Activated effector memory CD4-positive, alpha-beta T cell treated with anti-CD3 and anti-CD28 coated beads, Interleukin-2, amount 50 U/mL, for 16 hours (primary cell): ENCODE measurements at places on chromosomes 6 and 20.

DNA sequence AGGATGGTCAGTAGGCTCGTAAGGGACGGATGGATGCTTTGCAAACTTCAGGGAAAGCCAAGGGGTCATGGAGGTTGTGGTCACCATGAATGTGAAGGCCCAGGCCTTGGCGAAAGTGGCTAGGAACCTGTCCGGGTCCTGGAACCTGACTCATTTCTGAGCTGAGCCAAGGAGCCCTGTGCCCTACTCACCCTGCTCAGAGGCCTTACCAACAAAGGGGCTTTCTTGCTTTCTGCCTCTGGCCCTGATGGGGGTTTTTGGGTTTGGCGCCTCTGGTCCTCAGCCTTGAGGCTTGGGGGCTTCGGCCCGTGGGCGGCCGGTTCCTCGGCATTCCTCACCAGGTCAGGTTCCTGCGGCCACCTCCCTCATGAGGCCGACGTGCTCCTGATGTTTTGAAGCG is 155.1 kb downstream of the DTNBP1 start:
- peak; percentile 55 for DNase-seq

DNA sequence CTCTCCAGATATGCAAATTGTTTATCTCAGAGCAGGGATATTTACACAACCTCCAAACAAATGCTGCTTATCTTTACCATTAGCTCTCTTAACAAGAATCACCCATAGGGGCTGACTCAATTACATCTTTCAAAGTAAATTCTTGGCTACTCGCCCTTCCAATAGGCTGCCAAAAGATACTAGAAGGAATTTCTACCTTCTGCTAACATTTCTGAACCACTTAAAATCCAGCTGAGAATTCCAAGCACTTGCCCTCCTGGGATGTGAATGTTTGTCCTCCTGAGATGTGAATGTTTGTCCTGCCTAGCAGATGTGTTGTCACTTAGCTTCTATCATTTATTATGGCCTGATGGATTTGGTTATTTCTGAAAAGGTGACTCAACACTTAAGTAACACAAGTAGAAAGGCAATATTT is 388.0 kb downstream of the GJA1 start:
- no peak for DNase-seq

DNA sequence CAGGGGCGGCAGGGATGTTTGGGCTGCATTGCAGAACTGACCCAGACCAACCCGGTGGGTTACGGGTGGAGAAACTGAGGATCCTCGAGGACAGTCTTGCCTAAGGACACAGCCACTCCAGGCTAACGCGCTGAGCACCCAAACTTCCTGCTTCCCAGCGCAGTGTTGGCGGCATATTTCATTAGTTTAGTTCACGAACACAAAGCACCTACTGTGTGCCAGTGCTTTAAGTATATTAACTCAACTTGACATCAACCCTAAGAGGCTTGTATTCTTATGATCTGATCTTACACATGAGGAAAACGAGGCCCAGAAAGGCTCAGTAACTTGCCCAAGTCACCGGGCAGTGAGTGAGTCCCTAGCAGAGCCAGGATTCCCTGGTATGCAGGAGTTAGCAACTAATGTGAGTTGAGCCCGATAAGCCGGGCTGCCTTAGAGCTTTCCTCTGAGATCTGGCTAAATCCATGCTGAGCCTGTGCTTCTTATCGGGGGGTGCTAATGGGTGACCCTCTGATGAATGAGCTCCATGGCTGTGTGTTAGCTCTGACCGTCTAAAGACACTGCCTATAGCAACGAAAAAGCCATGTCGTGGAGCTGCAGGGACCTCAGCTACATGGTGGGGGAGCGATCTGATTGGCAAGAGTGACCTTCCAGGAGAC is 92.7 kb downstream of the CD40 start:
- no peak for DNase-seq

DNA sequence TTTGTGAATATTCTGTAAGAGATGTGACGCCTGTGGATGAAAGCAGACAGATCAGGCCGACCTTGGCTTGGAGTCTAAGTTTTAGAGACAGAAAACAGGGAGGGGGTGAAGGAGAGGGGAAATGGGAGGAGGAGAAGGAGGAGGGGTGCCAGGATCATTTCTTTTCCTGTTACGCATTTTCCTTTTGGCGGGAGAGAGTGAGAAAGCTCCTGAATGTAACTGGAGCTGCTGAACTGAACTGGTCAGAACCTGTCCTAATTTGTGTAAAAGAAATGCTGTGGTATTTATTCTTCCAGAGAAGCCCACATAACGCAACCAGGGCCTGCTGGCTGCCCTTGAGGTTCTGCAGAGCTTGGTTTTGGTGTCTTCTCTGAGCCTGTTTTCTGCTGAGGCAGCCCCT is 41.9 kb downstream of the UTRN start:
- no peak for DNase-seq

DNA sequence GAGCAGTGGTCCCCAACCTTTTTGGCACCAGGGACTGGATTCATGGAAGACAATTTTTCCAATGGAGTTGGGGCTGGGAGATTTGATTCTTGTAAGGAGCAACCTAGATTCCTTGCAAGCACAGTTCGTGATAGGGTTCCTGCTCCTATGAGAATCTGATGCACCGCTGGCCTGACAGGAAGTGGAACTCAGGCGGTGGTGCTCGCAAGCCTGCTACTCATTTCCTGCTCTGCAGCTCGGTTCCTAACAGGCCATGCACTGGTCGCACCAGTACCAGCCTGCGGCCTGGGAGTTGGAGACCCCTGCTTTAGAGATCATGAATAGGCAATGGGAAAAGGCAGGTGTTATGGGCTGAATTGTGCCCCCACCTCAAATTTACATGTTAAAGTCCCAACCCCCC is 131.2 kb downstream of the PFDN4 start:
- no peak for DNase-seq

GRCh38 chr20:57866250-57867106 is 156.7 kb upstream of the PMEPA1 start:
- DNase-seq = no peak

- no peak for DNase-seq
These were observed 72.9 kb upstream of the DSP start for GRCh38 chr6:7468382-7469081.

- DNase-seq = no peak
These were observed 257.4 kb downstream of the HTR1B start for GRCh38 chr6:77205936-77206335.

DNA sequence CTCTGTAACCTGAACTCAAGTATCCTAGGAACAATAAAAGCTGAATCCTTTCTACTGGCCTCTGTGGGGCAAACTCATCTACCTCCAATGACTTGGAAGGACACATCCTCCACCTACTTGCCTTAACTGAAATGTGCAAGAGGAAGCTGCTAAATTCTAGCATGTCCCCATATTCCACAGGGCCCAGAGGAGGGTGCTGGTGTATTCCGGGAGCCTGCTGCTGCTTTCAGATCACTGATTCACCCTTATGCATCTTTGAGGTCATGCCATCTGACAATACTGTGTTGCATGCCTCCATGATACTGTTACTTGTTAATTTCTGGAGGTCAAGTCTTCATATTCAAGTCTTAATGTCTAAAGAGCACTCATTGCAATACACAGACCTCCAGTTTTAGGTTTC is 40.3 kb downstream of the LYRM4 start:
- DNase-seq = no peak

DNA sequence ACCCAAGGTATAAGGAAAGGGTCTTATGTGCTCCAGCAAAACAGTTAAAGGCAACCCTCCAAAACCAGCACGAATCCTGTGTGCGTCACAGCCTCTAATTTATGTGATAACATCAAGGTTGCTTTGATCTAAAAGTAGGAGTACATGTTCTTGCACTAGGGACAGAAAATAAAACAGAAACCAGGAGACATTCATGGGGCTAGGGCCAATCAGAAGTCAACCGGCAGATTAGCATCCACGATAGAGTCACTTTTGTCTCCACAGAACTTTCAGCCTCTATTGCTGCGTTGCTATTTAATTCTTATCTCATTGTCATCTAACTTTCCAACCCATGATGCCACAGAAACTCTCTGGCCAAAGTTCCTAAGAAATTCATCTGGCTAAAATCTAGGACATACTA is 178.8 kb upstream of the PTCHD4 start:
- DNase-seq = no peak

GRCh38 chr20:23136893-23137745 is 51.0 kb upstream of the CD93 start:
- peak; percentile 42 for DNase-seq

- no peak for DNase-seq
These were observed 35.9 kb downstream of the OPN5 start for GRCh38 chr6:47817749-47818148.

GRCh38 chr20:43917380-43917779 is 2.7 kb downstream of the TOX2 start:
- DNase-seq = no peak

- DNase-seq = no peak
These were observed 23.2 kb downstream of the GHRH start for GRCh38 chr20:37238426-37238825.

DNA sequence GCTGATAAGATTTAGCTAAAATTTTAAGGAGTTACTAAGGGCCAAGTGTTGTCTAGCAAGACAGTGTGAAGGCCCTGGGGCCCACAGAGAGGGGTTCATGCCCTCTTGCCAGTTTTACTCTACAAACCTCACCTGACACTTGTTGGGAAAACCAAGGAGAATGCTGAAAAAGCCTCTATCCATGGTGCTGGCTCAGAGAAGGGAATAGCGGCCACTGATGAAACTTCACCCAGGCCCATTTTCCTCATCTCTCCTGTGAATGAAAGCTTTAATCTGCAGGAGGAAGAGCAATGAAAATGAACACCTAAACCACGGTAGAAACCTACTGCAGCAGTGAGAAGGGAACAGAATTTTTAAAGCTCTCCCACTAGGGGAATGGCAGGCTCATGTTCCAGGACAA is 317.3 kb upstream of the CNR1 start:
- DNase-seq = no peak

DNA sequence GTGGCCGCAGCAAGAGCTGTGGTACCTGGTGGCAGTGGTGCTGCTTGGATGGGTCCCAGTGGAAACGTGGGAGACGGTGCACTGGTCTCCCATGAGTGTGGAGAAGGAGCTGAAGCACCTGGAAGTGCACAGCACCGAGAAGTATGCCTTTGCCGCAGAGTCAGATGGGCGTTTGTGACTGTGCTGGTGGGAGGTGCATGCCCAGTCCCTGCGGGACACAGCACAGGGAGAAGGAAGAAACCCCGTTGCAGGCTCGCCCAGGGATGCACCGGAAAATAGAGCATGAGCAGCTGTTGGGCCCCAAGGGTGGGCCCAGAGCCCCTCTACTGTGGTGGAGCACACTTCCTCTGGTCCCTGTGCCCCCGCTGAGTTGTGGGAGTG is 19.3 kb upstream of the RGS17 start:
- no peak for DNase-seq

DNA sequence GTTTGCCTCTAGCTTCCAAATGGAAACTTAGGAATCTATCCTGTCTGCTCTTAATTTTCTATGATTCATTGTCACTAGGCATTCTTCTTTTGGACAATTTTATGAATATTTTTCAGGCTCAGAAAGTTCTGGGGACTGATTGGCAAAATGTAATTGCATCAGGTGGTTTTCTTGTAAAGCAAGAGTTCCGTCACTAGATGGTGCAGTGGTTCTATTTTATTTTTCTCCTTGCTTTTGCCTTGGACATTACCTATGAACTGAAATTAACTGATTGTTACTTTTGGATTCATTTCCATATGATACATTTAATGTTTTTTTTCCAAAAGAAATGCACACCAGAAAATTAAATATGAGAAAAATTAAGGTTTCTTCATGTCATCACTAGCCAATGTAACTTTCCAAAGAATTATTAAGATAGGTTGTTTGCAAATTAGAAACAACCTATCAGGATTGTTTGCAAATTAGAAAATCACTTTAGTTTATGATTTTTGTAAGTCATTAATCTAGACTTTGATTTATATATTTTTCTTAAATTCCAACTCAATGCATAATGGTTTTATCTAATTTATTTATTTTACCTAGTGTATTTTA is 48.0 kb downstream of the TMEM170B start:
- no peak for DNase-seq

- DNase-seq = no peak
These were observed 257.6 kb downstream of the LAMA2 start for GRCh38 chr6:129140526-129140925.

- no peak for DNase-seq
These were observed 113.4 kb downstream of the MAP3K4 start for GRCh38 chr6:161104966-161105365.

GRCh38 chr6:140433072-140433471 is 1058.6 kb upstream of the CITED2 start:
- DNase-seq = no peak

- no peak for DNase-seq
These were observed 320.2 kb upstream of the CHD6 start for GRCh38 chr20:41938353-41938752.

- DNase-seq = no peak
These were observed 132.2 kb downstream of the ZMYND8 start for GRCh38 chr20:47224300-47224791.

GRCh38 chr6:139925894-139926641 is 551.6 kb upstream of the CITED2 start:
- DNase-seq = no peak

DNA sequence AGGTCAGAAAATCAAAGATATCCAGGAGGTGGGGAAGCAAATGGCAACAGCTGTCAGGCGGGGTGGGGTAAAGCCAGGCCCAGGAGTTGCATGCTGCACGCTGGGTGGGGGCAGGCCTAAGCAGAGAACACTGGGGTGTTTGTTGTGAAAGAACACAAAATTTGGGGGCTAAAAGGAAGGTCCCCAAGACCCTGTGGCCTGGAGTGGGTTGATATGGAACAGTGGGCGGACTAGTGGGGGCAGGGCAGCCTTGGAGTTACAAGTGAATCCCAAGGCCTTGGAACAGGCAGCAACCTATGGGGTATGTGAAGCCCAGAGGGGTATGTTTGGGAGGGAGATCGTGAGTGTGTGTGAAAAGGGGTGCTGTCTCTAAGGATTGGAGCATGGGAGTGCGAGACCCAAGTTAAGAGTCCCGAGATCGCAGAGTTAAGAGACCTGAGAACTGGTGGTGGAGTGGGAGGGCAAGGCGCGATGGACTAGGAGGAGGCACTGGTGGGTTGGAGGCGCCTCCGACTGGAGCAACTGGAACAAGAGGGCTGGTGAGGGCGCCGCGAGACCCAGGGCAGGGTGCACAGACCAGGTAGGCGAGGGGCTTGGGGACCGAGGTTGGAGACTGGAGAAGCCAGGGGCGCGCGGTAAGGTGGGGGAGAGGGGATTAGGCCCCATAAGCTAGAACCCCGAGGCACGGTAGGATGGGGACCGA is 658 bp downstream of the CUL7 start:
- no peak for DNase-seq

DNA sequence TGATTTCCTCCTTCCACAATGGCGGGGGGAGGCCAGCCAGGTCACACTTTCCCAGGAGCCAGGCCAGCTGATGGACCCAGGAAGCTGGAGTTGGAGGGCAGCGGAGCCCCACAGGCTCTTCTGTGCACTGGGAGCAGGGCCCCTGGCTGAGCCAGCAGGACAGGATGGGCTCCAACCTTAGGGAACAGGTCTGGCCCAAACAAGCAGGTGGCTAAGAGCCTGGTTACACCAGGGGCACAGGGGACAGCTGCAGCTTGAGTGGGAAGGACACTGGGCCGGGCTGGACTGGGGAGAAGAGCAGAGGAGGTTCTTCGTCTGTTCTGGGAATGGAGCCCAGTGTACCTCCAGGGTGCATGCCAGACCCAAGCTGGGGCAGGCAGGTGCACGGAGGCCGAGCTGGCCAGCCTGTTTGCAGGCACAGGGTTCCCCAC is 102.3 kb downstream of the DLL1 start:
- no peak for DNase-seq
